Choroid plexus epithelial cell (primary cell): ENCODE measurements at places on chromosomes 6 and 20.

DNA sequence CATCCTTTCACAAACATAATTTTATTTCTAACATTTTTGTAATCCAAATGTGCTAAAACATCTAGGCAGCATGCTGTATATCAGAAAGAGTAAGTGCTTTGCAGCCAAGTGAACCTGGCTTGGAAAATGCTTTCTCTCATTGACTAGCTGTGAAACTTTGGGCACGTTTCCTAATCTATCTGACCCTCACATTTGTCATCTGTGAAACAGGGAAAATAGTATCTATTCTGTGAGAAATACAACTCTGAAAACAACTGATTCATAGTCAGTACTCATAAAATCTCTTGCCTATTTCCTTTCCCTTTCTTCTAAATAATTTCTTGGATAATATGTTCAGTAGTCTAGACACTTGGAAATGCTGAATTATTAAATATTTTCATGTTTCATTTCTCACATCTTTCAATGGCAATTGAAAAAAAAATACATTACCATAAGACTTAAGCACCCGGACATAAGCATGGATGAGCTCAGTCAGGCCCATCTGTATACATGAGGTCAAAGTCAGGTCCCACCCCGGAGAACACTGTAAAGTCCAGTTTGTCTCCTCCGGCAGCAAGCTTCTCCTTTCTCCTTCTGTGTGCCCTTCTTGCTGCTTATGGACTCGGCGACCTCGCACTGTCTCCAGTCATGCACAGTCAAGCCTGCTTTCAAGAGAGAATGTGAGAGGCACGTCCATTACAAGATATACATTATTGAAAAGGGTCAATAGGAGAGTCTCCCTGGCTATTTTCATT lies 455.0 kb upstream of the SOX4 start:
- DNase-seq, result no peak

DNA sequence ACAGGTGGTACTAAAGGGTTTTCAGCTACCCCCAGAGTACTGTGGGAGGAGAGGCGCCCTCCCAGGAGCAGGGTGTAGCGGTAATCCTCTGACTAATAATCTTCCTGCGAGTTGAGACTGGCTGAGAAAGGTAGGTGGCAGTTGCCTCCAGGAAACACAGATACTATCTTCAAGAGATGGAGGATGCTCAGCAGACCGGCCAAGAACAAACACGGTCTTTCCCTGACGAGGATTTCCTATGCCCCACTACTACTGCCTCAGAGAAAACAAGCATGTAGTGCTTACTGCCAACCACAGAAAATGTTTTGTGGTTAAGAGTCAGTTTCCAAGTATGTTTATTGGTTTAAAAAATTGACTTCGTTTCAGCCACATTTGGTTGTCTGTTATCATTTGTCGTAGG lies 26.8 kb downstream of the C6orf89 start:
- peak; percentile 94 for DNase-seq

DNA sequence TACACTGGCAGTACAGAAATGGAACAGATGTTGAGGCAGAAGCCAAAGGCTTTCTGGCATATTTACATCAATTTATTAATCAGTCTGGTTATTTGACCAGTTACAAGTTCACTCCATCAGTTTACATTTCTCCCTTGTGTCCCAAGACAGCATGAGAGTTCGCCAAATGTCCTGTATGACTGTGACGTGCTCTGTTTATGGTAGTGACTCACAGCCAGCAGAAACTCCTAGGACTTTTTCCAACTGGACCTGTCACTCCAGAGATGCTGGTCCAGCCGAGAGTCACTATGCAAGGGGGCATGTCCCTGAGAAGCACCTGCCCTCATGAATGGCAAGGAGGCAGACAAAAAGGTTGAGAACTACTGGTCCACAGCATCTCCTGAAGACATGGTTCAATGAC lies 160.0 kb downstream of the LRFN2 start:
- DNase-seq, result no peak

- DNase-seq, result peak; percentile 13
Observed at GRCh38 chr20:2932498-2932897, 59.2 kb downstream of the PTPRA start.

DNA sequence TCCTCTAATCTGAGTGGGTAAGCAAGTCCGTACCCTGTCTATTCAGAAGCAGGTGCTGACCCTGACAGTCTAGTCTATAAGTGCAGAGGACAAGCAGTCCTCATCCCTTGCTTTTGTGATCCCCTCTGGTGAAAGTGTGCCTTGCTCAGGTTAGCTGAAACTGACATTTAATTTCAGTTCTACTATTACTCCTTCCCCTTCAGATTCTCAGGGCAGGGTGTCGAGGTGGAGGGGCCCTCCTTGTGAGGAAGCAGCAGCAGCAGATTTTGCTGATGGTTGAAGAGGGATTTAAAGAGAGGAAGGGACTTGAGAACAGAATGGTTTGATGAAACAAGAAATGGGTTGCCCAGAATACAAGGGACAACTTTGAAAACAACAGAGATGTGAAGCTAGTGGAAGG lies 309.3 kb downstream of the CLIC5 start:
- DNase-seq, result no peak

GRCh38 chr20:36806049-36806448 lies 32.5 kb upstream of the DSN1 start:
- DNase-seq, result peak; percentile 12

DNA sequence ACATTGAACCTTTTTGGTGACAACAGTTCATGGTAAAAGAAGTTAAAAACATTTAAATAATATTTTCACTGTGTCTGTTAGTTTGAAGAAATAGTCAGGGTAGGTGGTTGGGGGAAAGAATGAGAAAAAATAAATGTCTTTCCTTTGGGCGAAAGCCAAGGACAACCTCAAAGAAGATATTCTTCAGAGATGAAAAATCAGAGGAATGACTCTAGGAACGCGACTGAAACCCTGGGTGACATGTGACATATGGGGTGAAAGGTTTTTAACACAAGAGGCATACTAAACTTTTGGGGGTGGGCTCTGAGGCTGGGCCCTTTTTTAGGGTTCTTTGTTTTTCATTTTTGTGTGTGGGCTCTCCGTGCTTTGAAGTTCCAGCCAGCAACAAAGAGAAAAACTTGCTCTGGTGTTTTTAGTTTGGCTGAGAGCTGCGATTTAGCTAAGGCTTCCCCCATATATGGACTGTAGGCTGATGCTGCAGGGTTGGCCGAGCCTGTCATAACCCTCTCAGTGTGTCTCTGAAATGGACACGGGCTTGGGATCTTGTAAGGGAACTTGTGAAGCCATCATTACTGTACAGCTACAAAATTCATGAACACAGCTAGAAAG lies 610.1 kb upstream of the ARID1B start:
- peak; percentile 5 for DNase-seq

DNA sequence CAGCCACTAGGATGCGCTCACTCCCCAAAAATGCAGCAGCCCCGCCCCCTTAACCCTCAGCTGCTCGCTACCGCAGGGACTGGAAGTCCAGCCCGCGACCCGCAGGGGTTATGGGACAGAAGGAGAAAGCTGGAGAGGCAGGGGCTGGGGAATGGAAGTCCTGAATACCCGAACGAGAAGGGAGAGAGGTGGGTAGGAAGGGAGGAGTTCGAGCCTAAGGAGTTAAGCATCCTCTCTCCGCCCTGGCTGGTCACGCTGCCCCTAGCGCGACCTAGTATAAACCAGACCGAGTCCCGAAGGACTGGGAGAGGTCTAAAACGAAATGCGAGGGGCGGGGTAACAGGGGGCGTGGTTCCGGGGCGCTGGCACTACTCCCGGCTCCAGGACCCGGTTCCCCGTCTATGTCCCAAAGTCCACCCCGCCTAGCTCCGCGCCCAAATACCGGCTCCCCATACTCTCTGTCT lies 448 bp upstream of the DDAH2 start:
- peak; percentile 91 for DNase-seq

- DNase-seq, result no peak
Observed at GRCh38 chr6:128343706-128344105, 176.7 kb downstream of the PTPRK start.

- DNase-seq, result no peak
Observed at GRCh38 chr6:138231381-138231886, 13.1 kb upstream of the PBOV1 start.

DNA sequence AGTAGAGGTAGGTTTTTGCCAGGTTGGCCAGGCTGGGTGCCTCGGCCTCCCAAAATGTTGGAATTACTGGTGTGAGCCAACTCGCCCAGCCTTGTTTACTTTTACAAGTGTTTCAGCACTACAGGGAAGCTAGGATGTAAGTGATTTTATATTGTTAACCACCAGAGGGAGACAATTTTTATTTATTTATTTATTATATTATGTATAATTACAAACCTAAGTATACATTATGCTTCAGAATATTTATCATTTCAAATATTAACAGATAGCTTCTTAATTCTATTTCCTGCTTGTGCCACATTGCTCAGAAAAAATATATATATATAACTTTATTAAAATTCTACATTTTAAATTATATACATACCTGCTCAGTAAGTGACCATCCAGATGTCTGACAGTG lies 9.8 kb downstream of the MMUT start:
- peak; percentile 38 for DNase-seq

DNA sequence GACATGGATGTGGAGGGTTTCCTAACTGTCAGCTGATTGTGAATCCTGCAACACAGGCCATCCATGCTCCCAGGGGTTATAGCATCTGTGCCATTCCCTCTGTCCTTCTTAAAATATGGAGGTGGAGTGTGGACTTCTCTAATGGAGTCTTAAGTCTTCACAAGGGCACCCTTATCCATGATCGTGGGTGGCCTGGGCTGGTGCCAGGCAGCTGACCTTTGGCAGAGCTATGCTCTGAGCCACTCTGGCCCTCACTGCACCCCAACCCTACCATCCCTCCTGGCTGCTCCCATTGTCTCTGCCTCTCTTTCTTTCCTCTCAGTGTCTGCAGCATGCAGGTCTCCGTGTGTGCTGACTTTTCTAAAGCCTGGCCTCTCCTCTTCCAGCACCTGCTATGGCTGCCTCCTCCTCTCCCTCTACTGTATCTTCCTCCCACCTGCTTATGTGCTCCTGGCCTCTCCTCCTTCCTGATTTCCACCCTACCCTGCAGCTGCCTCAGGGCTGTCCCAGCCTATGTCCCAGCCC lies 11.2 kb upstream of the PCMTD2 start:
- DNase-seq, result no peak

DNA sequence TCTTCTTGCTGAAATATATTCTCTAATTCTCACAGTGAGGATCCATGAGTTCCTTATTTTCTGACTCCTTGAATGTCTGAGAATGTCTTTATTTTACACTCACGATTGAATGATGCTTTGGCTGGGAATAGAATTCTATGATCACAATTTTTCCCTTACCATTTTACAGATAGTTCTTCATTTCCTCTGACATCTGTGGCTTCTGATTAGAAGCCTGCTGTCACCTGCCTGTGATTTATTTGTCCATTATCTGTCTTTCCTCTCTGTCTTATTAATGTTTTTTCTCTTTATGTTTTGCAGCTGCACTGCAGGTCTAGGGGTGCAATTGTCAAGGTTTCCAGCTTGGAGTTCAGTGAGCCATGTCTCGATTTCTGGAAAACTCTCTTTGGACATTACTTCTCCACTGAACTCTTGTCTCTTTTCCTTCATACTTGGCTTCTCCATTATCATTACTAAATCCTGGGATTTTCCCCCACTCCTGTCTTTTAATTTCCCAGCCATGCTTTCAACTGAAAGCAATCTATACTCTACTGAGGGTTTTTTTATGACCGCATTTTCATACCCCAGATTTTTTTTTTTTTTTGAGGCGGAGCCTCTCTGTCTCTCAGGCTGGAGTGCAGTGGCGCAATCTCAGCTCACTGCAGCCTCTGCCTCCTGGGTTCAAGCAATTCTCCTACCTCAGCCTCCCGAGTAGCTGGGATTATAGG lies 121.2 kb upstream of the PRND start:
- no peak for DNase-seq
